ENCODE measurements at places on chromosomes 6 and 20.

GRCh38 chr6:35739645-35740524, 3.1 kb downstream of the ARMC12 start:
- DNase-seq = no peak

DNA sequence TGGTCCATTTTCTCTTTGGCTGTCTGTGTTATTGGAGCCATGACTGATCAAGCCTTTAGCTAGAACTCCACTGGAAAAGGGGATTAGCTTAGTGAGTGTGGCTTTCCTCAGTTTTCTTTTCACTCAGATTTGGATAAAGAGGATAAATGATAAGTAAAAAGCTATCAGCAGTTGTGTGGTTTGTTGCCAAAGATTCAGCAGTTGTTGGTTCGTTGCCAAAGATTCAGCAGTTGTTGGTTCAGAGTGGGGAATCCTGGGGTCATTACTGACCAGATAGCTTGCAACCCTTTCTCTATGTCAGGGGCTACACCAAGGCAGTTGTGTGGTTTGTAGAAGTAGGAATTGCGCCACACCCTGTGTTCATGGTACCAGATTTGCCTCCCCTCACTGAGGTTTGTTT, 107.7 kb upstream of the SCP2D1 start:
- no peak for DNase-seq

DNA sequence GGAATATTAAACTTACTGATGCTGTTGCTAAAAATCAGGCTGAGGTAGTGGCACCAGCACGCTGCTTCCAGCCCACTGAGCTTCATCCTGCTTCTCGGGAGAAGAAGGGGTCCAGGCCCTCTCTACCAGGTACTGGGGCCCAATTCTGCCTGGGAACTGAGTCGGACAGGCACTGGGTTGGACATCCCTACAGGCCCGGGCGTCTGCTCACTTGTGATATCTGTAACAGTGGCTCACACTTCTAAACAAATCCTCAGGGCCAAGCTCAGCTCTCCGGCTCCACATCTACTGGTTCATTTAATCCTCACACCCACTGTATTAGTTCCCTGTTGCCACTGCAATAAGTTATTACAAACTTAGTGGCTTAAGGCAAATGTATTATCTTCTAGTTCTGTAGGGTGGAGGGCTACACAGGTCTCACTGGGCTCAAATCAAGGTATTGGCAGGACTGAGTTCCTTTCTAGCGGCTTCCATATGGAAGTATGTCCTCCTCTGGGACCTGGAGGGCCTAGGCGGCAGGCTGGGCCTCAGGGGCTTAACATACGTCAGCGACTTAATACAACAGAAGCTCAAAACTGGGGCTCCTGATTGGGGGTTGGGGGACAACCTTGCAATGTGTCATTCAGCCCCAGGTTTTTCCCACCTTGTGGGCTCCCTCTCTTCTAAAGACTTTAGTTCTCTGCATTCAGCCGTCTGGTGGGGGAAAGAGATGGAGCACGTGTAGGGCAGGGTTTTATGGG, 1.6 kb upstream of the KCNK15 start:
- no peak for DNase-seq

GRCh38 chr20:45935416-45936046, 1.0 kb downstream of the PCIF1 start:
- no peak for DNase-seq

GRCh38 chr20:35497780-35498189, 31.7 kb downstream of the C20orf173 start:
- no peak for DNase-seq

GRCh38 chr6:32120573-32121059, 7.4 kb downstream of the ATF6B start:
- DNase-seq = no peak

DNA sequence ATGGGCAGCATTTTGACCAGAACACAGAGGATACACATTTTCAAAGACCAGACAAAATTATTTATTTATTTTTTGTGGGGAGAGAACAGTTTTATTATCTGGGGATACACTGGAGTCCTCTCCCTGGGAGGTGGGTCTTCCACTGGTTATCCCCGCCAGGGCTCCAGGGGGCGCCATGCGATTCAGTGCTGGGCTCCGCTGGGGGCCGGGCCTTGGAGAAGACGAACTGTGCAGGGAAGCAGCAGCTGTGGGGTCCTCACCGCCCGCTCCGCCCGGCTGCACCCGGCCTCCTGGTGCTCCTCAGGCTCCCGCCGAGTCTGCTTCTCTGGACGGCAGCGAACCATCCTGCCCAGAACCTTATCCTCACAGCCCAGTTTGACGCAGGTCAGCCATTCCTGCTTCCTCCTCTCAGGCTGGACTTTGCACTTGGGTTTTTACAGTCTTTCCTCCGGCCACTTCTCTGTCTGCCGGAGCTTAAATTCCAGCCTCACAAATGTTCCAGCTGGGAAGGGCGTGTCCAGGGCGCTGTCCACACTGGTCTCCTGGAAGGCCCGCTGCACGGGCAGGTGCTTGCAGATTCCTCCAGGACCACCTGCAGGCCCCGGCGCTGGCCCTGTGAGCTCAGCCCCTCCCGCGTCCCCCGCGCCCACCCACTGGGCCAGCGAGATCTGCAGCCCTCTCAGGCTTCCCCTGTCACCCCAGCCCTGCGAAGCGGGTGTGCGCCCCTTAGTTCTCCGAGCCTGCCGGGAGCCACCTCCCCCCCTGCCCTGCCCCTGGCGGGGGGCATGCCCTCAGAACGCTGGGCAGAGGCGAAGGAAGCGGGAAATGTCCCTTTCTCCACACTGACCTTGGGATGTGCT, 1830.0 kb upstream of the DEFB115 start:
- DNase-seq = no peak

DNA sequence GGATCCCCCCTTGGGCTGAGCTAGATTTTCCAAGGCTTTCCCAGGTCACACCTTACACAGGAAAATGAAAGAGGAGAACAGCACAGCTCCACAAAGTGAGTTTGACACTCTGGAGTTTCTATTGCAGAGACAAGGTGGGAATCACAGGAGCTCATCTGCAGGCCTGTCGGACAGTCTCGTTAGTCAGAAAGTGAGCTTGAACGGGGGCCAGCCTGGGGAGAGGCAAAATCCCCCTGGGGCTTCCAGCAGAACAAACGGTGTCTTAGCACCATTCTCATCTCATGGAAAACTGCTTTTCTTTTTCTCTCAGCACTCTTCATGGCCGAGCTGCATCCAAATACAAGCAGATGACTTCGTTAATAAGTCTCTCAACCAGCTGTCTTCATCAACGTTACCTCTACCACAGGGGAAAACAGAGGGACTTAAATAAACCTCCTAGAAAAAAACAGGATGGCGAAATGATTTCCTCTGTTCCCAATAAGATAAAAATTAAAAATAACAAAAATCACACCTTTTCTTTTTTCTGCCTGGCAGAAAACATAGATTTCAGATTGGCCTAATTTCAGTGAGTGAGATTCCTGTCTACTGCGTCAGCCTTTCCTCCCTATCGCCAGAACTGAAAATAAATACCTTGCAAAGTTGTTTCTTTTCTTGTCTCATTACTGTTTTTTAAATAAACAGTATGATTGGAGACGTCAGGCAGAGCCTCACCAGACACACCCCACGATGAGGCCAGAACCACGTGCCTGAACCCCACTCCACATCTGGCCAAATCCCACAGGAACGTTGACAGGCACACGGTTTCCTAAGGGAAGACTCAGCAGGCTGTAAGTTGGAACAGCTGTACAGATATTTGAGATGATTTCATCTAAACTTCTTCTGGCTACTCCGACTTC, 219.0 kb downstream of the TTLL2 start:
- DNase-seq = no peak

DNA sequence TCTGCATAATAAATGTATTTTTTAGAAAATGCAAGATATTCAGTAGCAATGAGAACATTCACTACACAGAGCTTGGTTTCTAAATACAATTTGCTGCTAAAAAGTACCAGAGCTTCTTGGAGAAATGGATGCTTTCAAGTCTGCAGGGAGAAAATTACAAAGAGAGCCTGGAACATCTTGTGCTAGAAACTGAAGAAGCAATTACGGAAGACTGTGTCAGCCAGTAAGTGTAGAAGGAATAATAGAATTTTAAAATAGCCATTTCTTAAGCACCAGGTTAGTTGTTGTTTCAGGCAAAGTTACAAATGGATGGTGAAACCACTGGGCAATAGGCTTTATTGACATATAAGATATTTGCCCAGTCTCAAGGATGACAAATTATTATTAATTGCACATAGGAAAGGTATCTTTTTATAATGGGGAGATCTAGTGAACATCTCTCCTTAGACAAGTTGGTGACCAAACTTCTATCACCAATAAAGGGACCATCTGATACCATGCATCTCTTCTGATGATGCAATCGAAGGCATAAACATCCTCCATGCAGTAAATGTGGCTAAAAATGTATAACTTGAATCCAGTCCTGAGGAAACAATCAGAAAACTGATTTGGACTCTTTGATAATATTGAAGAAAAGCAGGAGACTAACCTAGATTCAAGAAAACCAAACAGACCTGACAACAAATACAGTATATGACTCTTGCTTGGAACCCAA, 81.7 kb downstream of the ARHGAP18 start:
- no peak for DNase-seq

DNA sequence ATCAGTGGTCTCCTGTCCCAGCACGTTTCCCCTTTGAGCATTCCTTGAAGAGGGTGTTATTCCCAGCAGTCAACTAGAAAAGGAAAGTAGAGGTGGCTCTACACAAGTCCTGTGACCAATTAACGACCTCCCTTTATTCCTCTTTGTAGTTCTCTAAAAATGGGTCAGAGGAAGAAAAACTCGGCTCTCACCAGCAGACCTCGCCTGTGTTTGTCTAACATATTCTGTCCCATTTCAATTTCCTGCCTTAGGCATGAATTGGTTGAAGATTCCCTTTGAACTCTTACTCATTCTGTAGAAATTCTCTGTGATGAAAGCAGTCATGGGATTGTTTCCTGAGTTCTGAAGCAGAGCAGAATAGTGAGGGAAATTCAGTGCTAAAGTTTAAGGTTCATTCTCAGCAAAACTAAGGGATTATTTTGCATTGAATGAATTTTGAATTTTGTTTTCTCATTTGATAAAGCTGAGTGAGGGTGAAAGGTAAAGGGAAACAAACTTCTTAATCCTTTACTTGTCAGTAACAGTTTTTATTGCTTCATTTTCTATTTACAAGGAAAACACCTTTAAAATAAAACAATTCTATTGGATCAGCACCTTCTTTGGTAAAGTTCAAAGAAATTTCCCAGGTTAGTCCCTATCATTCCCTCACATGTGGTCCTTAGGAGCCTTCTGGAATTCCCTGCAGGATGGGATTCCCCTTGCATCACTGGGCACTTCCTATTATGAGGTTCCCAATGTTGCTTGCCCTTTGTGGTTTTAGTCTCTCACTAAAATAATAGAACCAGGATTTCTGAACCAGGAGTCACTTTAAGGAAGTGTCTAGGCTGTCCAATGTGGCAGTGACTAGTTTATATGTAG, 105.8 kb downstream of the SLX4IP start:
- DNase-seq = peak; percentile 26

DNA sequence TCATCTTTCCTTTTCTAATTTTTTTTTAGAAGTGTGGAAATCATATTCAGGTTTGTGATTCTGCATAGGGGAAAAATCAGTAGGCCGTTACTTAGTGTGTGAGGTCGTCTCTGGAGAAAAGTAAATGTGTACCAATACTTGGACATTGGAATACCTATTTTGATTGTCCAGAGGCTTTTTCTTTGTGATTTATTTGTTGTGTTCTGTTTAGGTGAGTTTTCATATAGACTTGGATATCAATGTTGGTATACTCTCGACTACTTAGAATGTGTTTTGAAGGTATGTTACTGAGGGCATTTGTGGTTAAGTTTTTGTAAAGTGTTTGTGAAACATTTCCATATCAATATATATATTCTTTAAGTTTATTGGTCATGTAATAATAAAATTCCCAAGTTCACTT, 2.3 kb downstream of the CD2AP start:
- DNase-seq = no peak

- no peak for DNase-seq
Measured at GRCh38 chr6:35302604-35303241, 5.1 kb downstream of the DEF6 start.

GRCh38 chr6:137875606-137876005, 8.5 kb downstream of the TNFAIP3 start:
- DNase-seq = no peak

DNA sequence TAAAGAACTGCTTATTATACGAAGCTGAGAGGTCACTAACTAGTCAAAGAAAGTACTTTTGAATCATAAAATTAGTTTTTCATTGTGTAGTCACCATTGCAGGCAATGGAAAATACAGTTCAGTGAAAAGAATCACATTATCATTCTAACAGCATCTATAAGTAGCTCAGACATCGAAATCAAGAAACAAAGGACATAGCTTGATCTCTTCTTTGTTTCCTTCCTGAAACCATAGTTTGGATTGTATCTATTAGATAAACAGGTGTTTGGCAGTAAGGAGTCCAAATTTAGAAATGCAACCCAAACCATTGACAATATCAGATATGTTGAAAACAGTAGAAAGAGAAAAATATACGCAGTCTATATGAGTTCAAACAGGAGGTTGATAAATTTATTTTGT, 697.3 kb downstream of the TFAP2A start:
- DNase-seq = no peak

DNA sequence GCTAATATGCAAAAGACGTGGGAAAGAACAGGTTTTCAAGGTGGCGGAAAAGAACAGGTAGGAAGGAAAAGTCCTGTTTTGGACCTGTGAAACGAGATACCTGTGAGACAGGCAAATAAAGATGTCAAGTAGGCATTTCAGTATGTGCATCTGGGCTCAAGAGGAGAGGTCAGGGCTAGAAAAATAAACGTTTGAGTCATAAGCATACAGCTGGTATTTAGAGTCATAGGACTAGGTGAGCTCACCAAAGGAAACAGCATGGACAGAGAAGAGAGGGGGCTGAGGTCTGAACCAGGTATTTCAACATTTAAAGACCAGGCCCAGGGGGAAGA, 14.9 kb downstream of the MTFR2 start:
- peak; percentile 96 for DNase-seq

- DNase-seq = no peak
Measured at GRCh38 chr6:142320366-142320765, 18.6 kb downstream of the ADGRG6 start.

- DNase-seq = peak; percentile 24
Measured at GRCh38 chr6:32983493-32983848, 15.1 kb downstream of the BRD2 start.

- DNase-seq = peak; percentile 61
Measured at GRCh38 chr6:96898241-96898851, 655 bp upstream of the NDUFAF4 start.

DNA sequence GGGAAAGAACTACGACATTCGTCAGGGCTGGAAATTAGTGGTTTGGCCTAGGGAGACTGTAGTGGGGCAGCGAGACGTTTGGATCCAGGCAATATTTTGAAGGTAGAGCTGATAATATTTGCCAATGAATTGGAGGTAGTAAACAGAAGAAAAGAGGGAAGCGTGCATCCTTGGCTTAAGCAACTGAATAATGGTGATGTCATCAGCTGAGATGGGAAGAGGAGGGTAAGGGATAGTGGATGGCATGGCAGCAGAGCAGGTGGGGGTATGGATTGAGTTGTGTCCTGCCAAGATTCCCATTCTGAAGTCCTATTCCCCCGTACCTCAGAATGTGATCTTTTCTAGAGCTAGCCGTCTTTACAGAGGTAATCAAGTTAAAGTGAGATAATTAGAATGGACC, 119.2 kb downstream of the PDE7B start:
- DNase-seq = no peak
